Left kidney (tissue), 8 donors: ENCODE measurements at places on chromosomes 16 and 17. TPM values are rescaled to one million over a fixed set of nuclear protein-coding genes. Genes with fewer than 3 reads are reported as not detected.

The MPP2 gene
- 6.4 TPM for polyA plus RNA-seq

- DNase-seq = no peak
These were observed 12.5 kb downstream of the TMIGD1 start for GRCh38 chr17:30321314-30321713.

The TSPAN10 gene
- 4.0 TPM for polyA plus RNA-seq

The GDPD3 gene
- polyA plus RNA-seq = 13.6 TPM

DNA sequence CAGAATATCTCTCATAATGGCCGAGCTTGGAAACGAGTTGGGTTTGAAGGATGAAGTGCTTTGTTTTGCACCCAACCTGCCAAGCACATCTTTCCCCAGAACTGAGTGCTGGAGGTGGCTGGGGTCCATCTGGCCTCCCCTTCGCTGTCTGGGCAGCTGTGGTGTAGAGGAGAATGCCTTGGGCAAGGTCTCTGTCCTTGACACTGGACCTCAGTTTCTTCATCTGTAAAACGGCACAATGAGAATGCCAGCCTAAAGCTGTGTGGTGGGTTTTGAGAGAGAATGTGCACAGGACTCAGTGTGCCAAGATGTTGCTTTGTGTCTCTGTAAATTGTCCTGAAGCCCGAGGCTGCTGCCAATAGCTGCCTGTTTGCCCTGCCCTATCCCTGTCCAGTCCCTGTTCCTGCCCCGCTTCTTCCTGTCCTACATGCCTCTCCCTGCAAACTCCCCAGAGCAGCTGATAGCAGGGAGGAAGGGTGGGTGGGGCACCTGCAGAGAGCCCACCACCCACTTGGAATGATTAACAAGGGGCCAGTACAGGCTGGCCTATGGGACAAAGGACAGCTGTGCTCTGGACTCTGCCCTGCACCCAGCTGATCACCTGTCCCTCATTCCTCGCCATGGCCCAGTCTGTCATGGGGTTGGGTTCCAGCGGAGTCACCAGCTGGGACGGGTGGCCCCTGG, 15.3 kb downstream of the LASP1 start:
- no peak for DNase-seq

DNA sequence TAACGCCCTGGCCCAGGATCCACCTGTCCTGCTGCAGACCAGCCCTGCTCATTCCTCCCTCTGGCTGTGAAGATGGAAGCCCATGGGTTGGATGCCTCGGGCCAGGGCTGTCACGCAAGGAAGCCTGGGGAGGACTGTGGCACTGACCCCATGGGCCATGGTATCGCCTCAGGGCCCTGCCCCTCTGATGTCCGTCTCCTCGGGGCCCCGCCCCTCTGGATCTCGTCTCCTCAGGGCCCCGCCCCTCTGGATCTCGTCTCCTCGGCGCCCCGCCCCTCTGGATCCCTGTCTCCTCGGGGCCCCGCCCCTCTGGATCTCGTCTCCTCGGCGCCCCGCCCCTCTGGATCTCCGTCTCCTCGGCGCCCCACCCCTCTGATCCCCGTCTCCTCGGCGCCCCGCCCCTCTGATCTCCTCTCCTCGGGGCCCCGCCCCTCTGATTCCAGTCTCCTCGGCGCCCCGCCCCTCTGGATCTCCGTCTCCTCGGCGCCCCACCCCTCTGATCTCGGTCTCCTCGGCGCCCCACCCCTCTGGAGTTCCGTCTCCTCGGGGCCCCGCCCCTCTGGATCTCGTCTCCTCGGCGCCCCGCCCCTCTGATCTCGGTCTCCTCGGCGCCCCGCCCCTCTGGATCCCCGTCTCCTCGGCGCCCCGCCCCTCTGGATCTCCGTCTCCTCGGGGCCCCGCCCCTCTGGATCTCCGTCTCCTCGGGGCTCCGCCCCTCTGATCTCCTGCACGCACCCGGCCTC, 24.0 kb downstream of the METRNL start:
- DNase-seq = no peak

The RNF43 gene
- 12.9 TPM for polyA plus RNA-seq
